ENCODE measurements at places on chromosomes 13 and 19. TPM values are rescaled to one million over a fixed set of nuclear protein-coding genes. Genes with fewer than 3 reads are reported as not detected.

The CERS1 gene
- 22.6 TPM for total RNA-seq

The KCTD15 gene
- total RNA-seq: 32.7 TPM

The ECSIT gene
- total RNA-seq: 61.7 TPM

The TPM4 gene
- total RNA-seq: 302 TPM

The EFNB2 gene
- 15.9 TPM for total RNA-seq

The SAE1 gene
- 224 TPM for total RNA-seq

The MAMSTR gene
- total RNA-seq: 1.6 TPM

The CGB1 gene
- 0.87 TPM for total RNA-seq

The ZIC5 gene
- total RNA-seq: 51.6 TPM

The SYCN gene
- 0.37 TPM for total RNA-seq

The ZNF580 gene
- total RNA-seq: 31.3 TPM

The VRK3 gene
- 33.4 TPM for total RNA-seq

The SHFL gene
- 23.0 TPM for total RNA-seq

The DENND1C gene
- 6.3 TPM for total RNA-seq

The ZNF181 gene
- total RNA-seq: 9.0 TPM

The ERICH6B gene
- not detected for total RNA-seq

GRCh38 chr19:1068009-1069001 is 1.3 kb downstream of the ARHGAP45 start:
- no peak for DNase-seq

GRCh38 chr13:46086985-46087384 is 17.8 kb downstream of the CPB2 start:
- no peak for DNase-seq

- no peak for DNase-seq
Observed at GRCh38 chr19:12884202-12884601, 2.8 kb downstream of the KLF1 start.

DNA sequence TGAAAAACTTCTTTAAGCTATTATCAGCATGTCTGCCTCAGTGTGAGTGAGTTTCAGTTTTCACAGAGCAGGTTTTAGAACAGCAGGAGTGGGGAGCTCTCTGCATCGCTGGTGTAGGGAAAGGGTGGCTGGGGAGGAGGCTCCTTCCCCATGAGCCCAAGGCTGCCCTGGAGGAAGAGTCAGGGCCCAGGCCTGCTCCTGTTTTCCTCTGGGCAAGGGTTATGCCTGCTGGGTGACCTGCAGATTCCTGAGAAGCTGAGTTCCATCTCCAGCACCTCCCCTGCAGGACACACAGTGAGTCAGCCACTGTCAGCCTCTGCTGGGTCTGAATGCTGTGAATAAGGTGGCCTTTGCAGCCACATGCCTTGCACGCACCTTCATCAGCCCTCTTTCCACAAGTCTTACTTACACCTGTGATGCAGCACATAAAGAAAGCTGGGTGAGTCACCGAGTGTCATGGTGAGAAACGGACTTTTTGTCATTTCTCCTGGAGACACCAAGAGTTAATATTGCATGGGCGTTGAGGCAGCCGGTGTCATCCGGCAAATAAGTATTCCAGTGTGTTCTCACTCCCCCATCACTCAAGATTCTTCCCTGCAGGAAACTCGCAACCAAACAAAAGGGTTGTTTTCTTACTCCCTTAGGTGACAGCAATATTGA is 186.4 kb upstream of the KL start:
- no peak for DNase-seq

GRCh38 chr13:59728896-59729545 is 434.7 kb downstream of the DIAPH3 start:
- DNase-seq: no peak

DNA sequence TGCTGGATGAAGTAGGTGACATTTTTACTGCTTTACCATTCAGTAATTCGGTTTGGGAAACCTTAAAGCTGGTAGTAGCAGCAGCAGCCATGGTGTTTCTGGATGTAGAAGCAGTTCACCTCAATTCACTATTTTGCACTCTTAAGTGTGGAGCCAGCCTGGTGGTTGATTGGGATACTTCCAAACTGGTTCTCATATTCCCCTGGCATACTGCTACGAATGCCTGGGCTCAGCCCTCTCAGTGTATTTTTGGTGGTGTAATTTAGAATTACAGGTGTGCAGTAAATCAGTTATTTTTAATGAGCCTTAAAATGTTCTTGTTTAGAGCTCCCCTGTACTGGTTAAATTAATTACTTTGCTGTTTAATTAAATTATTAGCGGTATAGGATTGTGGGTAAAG is 12.4 kb downstream of the HNRNPM start:
- no peak for DNase-seq

DNA sequence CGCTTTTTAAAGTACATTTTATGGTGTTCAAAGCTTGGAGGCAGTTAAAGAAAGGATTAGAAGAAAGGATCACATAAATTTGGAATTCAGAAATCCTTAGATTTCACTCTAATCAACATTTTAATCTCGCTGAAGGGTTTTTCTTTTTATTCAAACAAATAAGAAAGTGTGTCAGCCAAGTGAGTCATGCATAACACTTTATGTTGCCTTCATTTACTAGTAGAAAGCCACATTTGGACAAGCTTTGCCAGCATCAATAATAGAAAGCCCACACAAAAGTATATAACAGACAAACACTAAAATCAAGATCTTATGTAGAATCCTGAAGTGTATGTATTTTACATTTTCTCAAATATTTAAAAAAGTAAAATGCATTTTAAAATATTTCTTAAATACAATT is 154.9 kb upstream of the TRPC4 start:
- no peak for DNase-seq

DNA sequence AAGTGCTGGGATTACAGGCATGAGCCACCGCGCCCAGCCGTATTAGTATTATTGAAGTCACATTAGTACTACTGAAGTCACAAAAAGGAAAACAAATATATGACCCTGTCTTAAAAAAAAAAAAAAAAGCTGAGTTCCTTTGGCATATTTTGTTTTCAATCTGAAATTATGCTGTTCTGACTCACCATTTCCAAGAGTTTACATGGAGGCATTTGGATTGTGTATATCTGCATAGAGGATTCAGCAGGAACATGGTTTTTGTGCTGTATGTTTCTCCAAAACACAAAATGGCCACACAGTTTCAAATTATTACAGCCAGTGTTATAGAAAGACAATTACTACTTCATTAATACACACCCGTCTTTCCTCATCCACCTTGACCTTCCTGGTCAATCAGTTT is 103.5 kb upstream of the TSC22D1 start:
- no peak for DNase-seq

DNA sequence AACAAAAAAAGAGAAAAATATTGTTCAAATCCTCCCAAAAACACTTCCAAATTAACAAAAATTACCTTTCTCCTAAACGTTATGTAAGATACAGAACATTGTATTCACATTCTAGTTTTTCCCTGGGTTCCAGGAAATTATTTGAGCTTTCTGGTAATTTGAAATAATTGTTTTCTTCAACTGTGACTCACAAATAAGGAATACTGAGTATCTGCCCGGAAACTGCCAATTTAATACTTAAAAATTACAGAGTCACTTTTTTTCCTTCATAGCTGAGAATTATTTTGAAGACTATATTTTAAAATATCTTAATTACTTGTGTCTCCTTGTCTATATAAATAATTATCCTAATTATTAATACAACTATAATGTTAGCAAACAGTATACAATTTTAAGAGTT is 709.0 kb upstream of the ARGLU1 start:
- DNase-seq: no peak

DNA sequence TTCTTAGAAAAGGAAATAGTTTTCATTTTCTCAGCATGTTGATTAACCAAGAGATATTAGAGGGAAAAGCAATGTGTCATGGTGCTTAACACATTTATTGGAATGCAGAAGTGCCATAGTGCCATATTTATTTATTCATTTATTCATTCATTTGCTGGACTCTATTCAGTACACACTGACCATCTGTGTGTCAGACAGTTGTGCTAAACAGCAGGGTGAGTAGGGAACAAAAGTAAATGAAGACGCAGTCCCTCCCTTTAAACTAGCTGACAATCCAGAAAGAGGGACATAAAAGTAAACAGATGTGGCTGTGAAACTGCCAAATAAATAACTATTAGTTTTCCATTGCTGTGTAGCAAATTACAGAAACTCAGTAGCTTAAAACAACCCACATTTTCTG is 323.7 kb downstream of the MTUS2 start:
- no peak for DNase-seq

GRCh38 chr19:40714441-40715299 is 2.0 kb downstream of the COQ8B start:
- peak; percentile 96 for DNase-seq

DNA sequence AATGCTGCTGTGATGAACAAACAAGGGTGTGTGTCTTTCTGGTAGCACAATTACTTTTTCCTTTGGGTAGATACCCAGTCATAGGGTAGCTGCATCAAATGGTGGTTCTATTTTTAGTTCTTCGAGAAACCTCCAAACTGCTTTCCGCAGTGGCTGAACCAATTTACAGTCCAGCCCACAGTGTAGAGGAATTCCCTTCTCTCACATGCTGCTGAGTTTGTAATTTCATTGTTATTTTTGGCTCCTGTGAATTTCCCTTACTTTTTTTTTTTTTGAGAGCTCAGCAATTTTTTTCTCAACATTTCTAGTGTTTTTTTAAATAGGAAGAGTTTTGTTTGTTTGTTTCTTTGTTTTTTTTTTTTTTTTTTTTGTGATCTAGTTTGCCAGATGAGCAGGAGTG is 37.5 kb upstream of the ADGRE1 start:
- no peak for DNase-seq

- no peak for DNase-seq
Observed at GRCh38 chr13:46685006-46685730, 111.8 kb downstream of the ESD start.

DNA sequence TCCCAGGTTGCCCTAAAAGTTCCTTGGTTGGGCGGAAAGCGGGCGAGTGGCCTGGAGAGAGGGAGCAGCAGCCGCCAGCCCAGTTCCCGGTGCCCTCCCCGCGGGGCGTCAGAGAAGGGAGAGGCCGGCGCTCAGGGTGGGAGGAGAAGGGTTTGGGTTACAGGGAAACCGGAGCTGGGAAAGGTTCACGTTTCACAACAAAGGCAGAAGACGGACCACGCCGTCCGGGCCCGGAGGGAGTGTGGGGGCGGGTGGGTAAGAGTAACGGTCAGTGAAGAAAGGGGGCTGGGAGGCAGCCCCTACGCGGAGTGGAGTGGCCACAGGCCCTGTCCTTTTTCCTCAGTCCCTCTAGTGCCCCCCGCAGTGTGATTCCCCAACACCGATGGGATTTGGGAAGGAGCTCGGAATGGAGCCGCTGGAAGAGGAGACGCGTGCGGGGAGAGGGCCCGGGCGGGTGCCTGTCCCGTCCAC is 1.6 kb downstream of the SIX5 start:
- DNase-seq: peak; percentile 69

GRCh38 chr13:106565127-106565775 is 2.7 kb downstream of the ARGLU1 start:
- no peak for DNase-seq

GRCh38 chr19:2170987-2171348 is 7.2 kb downstream of the DOT1L start:
- no peak for DNase-seq

- no peak for DNase-seq
Observed at GRCh38 chr13:97185291-97185690, 36.8 kb upstream of the MBNL2 start.

GRCh38 chr19:48239582-48240141 is 16.1 kb downstream of the CARD8 start:
- no peak for DNase-seq

GRCh38 chr19:19274716-19275565 is 1.8 kb upstream of the TM6SF2 start:
- DNase-seq: no peak

- no peak for DNase-seq
Observed at GRCh38 chr19:57212109-57212508, 18.7 kb upstream of the AURKC start.

DNA sequence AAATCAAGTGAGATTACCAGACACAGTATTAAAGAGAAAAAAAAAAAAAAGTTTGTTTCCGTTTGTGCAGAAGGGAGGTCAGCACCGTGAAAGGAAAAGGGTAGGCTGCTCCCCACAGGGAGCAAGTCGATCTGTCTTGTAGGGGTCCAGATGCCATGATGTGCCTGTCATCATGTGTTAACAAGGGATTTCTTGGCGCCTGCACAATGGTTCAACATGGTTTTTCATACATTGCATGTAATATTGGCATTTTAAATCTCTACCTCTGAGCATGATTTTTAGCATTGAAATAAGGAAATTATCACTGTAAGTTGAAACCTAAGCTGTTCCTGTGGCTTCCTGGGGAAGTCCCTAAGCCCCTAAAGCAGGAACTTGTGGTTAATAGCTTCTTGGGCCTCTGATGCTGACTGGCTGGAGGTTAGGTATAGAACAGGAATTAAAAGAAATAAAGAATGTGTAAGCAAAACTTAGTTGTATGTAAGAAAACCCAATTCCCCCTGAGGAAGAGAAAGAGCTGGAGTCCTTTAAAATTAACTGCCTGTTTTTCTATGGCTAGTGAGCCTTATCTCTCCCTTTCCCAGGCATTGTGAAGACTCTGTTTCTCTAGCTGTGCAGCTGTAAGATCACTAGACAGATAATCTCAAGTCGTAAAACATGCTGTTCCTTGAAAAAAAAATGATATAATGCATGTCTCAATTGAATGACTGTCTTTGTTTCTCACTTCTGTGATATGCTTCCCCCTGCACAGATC is 7.4 kb upstream of the FCGBP start:
- DNase-seq: no peak

GRCh38 chr19:45424191-45425058 is 708 bp upstream of the ERCC1 start:
- DNase-seq: peak; percentile 60

DNA sequence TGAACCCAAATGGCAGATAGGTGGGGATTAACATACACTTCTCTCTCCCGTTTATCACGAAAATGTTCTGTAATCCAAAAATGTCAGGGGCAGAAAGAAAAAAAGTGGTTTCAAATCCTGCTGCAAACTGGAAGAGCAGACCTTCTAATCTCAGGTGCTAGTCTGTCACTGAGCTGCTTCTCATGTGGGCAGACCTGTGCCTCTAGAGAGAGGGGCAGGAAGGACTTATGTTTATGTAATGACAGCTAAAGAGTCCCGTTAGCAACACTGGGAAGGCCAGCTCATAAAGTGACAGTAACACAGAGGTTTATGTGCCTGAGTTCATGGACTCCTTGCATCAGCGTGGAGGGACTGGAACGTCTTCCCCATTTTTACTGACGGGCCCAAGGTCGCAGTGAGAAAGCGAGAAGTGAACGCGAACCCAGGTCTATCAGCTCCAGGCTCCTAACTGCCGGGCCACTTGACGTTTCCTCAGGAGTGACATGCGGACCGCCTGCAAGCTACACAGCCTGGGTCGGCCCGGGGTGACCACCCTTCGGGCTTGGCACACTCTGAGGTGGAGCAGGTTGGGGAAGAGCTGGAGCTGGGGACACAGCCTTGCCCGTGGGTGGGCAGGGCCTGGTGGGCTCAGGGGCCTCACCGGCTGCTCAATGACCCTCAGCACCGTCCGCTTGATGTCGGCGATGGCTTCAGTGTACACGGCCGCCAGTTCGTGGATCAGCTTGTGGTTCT is 9.6 kb upstream of the RSPH6A start:
- no peak for DNase-seq

DNA sequence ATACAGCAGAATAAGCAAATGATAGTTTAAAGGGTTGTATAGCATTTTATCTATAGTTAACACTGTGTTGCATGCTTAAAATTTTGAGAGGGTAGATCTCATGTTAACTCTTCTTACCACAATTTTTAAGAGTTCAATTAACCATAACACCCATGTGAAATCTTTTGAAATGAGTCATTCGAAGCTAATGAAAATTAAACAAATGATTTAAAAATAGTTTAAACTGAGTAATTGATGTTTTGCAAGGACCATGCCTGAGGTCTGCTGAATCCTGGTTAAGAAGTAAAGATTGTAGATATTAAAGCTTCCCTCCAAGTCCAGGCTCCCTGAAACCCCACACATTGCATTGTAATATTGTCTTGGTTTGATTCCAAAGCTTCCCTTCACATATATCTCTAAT is 176.7 kb upstream of the RNF113B start:
- DNase-seq: no peak
